ENCODE measurements at places on chromosomes 3 and 15.

DNA sequence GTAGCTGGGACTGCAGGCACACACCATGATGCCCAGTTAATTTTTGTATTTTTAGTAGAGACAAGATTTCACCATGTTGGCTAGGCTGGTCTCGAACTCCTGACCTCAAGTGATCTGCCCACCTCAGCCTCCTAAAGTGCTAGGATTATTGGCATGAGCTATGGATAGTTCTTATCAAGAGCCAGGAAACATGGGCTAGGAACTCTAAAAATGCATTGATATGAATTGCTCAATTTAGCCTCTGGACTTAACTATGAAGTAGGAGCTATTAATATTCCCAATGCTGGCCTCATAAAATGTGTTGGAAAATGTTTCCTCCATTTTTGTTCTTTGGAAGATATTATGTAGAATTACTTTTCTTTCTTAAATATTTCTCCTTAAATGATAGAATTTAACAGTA is 82.8 kb upstream of the PEX5L start:
- DNase-seq = no peak

GRCh38 chr3:43906849-43907507 is 216.2 kb downstream of the ABHD5 start:
- no peak for DNase-seq

DNA sequence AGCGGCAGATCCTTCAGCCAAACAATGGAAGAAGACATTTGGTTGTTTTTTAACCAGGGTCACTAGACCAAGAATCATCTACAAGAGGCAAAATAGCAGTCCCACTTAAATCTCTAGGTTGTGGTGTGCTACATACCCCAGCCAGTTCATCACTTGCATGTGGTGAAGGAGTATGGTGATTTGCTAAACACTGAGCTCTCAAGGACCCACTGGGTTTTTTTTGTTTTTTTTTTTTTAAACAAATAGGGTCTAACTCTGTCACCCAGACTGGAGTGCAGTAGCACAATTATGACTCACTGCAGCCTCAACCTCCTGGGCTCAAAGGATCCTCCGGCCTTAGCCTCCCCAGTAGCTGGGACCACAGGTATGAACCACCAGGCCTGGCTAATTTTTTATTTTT is 508.0 kb downstream of the FOXP1 start:
- DNase-seq = no peak

GRCh38 chr15:37229855-37230619 is 129.7 kb upstream of the MEIS2 start:
- no peak for DNase-seq

- DNase-seq = no peak
Observed at GRCh38 chr3:8873740-8874139, 89.5 kb downstream of the RAD18 start.

DNA sequence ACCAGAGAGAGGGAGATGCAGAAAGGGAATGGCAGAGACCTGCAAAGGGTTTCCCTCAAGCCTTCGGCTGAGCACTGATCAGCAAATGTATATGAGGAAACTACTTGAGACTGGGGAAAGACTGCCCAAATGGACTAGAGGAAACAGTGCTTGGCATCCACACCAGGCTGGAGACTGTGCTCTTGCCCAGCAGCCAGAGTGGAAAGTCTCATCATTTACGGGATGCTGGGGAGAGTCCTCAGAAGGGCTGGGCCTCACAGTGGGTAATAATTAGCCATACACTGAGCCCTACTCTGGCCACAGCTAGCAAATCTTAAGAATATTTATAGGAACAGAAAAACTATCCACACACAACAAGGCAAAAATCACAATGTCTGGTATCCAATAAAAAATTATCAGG is 18.5 kb downstream of the RAB6B start:
- DNase-seq = no peak

GRCh38 chr15:44682211-44682610 is 18.7 kb upstream of the SPG11 start:
- DNase-seq = no peak

GRCh38 chr3:45551214-45552010 is 43.1 kb upstream of the LIMD1 start:
- DNase-seq = no peak

- DNase-seq = no peak
Observed at GRCh38 chr3:44958386-44958785, 17.6 kb downstream of the ZDHHC3 start.

Measured in DMS79 (cell line).